ENCODE measurements at places on chromosomes 12 and 14. TPM values are rescaled to one million over a fixed set of nuclear protein-coding genes. Genes with fewer than 3 reads are reported as not detected.

The PDE3A gene
- 105 TPM for total RNA-seq

The TWF1 gene
- 32.8 TPM for total RNA-seq

GRCh38 chr14:33617154-33617553 is 333.7 kb downstream of the EGLN3 start:
- H3K27me3 ChIP-seq, result no peaks in the 10 kb centered on the region
- no peak overlapping the region for H3K27ac ChIP-seq
- no peak for DNase-seq
- H3K36me3 ChIP-seq, result no peaks in the 10 kb centered on the region

DNA sequence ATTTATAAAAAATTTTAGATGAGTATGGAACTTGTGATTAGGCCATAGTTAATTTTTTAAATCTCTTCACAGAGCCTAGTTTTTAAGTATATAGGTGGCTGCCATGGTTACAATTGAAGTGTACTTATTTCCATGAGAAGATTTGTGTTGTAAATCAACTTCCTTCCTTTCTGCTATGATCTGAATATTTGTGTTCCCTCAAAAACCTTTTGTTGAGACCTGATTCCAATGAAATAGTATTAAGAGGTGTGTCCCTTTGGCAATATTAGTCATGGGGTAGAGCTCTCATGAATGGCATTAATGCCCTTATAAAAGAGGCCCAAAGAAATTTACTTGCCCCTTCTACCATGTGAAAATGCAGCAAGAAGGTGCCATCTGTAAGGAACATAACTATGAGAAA is 28.8 kb downstream of the ETNK1 start:
- no peaks in the 10 kb centered on the region for H3K4me1 ChIP-seq
- no peak overlapping the region for H3K4me3 ChIP-seq
- H3K27ac ChIP-seq, result no peak overlapping the region
- H3K36me3 ChIP-seq, result no peaks in the 10 kb centered on the region
- no peaks in the 10 kb centered on the region for H3K27me3 ChIP-seq

GRCh38 chr12:19251481-19252132 is 122.1 kb downstream of the PLEKHA5 start:
- H3K27me3 ChIP-seq, result no peaks in the 10 kb centered on the region
- no peak overlapping the region for H3K4me3 ChIP-seq
- no peak for DNase-seq
- no peaks in the 10 kb centered on the region for H3K4me1 ChIP-seq

- H3K36me3 ChIP-seq, result no peaks in the 10 kb centered on the region
- H3K4me1 ChIP-seq, result peaks cover 5% of the 10 kb centered on the region
- H3K4me3 ChIP-seq, result no peak overlapping the region
Observed at GRCh38 chr12:80050236-80050635, 49.1 kb upstream of the OTOGL start.

GRCh38 chr14:78985668-78986381 is 815.7 kb downstream of the NRXN3 start:
- H3K27ac ChIP-seq, result no peak overlapping the region
- no peak overlapping the region for H3K4me3 ChIP-seq
- no peaks in the 10 kb centered on the region for H3K36me3 ChIP-seq
